ENCODE measurements at places on chromosomes 6 and 20. TPM values are rescaled to one million over a fixed set of nuclear protein-coding genes. Genes with fewer than 3 reads are reported as not detected.

The FILIP1 gene
- total RNA-seq: 107 TPM

The PPP1R16B gene
- 0.15 TPM for total RNA-seq

The TBX18 gene
- total RNA-seq: 5.2 TPM

The VWA7 gene
- total RNA-seq: 24.7 TPM

The RIN2 gene
- 33.8 TPM for total RNA-seq

The RAET1L gene
- total RNA-seq: not detected

The TMEM244 gene
- not detected for total RNA-seq

The BMP5 gene
- total RNA-seq: 112 TPM

The SNAP25 gene
- 1.9 TPM for total RNA-seq

The LAMP5 gene
- total RNA-seq: 0.32 TPM

The SYCP2L gene
- total RNA-seq: 6.9 TPM

DNA sequence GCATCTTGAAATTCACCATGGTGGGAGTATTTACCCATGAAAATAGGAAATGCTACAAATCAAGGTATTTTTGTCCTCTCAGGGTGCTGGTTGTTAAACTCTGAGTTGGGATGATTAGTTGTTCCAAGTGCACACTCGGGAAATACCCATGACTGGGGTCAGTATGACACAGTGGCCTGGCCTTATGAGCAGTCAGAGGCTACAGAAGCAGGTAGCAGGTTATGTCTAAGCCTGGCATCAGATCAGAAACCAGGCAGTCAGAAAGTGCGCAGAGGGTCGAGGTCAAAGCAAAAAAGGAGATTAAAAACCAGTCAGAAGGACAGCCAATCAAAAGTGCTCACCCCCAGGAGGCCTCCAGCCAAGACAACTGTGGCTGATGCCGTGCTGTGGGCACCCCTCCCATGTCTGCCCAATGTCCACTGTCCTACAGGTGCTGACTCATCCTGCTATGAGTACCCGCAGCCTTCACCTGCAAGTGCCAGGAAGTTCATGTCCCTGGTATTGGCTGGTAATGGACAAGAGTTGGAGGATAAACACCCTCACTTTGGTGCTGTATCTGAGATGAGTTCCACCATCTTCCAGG is 117.4 kb upstream of the SLC24A3 start:
- no peak overlapping the region for H3K27ac ChIP-seq
- H3K4me1 ChIP-seq: no peaks in the 10 kb centered on the region
- H3K27me3 ChIP-seq: no peaks in the 10 kb centered on the region
- no peak for DNase-seq
- no peaks in the 10 kb centered on the region for H3K36me3 ChIP-seq

- peaks cover 25% of the 10 kb centered on the region for H3K4me1 ChIP-seq
- no peak overlapping the region for H3K4me3 ChIP-seq
- H3K27me3 ChIP-seq: no peaks in the 10 kb centered on the region
- no peak overlapping the region for H3K27ac ChIP-seq
These were observed 44.0 kb downstream of the PANK2 start for GRCh38 chr20:3933218-3933617.

DNA sequence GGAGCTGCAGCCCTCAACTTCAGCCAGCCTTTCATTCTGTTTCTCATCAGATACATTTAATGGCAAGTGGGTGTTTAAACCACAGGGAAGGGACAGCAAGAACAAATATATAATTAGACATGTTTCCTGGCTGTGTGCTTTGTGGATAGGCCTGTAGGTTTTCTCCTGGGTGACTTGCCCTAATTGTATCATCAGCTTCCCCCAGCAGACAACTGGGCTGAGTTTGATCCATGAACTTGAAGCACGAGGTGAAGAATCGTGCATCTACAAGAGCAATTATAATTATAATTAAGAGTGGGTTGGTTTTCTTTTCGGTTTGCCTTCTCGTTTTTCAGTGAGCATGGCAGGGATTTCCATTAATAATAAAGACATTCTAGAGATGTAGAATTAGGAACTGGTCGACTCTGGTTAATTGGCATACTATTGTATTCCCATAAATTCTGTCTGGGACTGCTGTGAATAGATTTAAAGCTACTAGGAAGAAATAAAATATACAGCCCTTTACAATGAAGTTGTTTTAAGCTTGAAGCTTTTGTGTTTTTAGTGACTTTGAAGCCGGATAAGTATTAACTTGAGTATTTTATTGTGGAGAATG is 1052.2 kb downstream of the KIF16B start:
- no peak for DNase-seq
- no peak overlapping the region for H3K4me3 ChIP-seq
- H3K27me3 ChIP-seq: no peaks in the 10 kb centered on the region

DNA sequence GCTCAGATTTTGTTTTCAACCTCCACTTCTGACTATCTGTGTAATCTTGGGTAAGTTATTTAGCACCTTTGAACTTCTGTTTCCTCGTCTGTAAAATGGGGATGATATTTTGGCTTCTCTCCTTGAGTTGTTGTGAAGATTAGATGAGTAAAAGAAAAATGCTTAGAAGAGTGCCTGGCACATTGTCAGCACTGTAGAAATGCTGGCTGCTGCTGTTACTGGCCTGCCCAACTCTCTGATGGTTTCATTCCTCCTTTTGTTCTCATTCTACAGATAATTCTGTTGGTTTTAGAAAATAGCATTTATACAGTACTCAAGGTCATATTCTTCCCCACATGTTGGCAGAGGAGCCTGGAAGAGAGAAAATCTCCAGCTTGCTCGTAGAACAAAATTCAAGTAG is 547.2 kb upstream of the JAG1 start:
- DNase-seq: peak; percentile 58
- H3K27ac ChIP-seq: no peak overlapping the region
- H3K36me3 ChIP-seq: no peaks in the 10 kb centered on the region
- H3K27me3 ChIP-seq: no peaks in the 10 kb centered on the region

DNA sequence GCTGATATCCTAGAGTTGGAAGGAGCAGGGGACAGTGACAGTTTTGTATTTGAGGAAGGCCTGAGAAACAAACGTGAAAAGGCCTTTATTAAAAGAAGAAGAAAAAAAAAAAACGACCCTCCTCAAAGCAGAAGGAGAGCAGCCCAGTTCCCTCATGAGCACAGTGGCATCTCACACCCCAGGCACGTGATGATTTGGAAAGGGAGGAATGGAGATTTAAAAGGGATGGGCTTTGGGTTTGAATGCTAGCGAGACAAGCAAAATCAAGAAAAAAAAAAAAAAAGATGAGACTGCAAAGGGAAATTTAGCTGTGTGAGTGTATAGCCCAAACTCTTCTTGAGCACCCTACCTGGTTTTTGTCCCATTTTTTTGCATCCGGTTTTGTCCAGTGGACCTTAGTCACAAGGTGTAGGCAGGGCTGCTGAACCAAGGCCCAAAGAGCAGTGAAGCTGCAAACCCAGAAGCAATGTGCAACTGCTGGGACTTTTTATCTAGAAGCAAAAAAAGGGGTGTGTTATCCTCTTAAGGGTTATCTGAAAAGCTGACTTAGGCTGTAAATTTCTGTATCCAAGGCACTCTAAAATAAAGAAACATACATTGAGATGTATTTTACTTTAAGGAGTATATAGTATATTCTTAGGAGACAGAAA is 54.5 kb upstream of the RREB1 start:
- H3K4me1 ChIP-seq: peaks cover 17% of the 10 kb centered on the region
- no peak overlapping the region for H3K4me3 ChIP-seq
- no peak for DNase-seq

- H3K4me1 ChIP-seq: peaks cover 51% of the 10 kb centered on the region
- no peaks in the 10 kb centered on the region for H3K36me3 ChIP-seq
- peak; percentile 52 for DNase-seq
- no peak overlapping the region for H3K4me3 ChIP-seq
- H3K27me3 ChIP-seq: no peaks in the 10 kb centered on the region
These were observed 41.7 kb upstream of the NAA20 start for GRCh38 chr20:19975436-19975799.

- H3K36me3 ChIP-seq: no peaks in the 10 kb centered on the region
- DNase-seq: no peak
- H3K4me3 ChIP-seq: no peak overlapping the region
- H3K27ac ChIP-seq: no peak overlapping the region
- no peaks in the 10 kb centered on the region for H3K4me1 ChIP-seq
These were observed 250.9 kb upstream of the CITED2 start for GRCh38 chr6:139625081-139625939.

- DNase-seq: no peak
These were observed 18.2 kb upstream of the ZNF831 start for GRCh38 chr20:59145247-59145923.

GRCh38 chr6:158645064-158646022 is 800 bp upstream of the DYNLT1 start:
- peaks cover 68% of the 10 kb centered on the region for H3K4me1 ChIP-seq
- no peaks in the 10 kb centered on the region for H3K36me3 ChIP-seq
- no peaks in the 10 kb centered on the region for H3K27me3 ChIP-seq
- peak overlapping the region; percentile 93 for H3K27ac ChIP-seq
- DNase-seq: no peak

DNA sequence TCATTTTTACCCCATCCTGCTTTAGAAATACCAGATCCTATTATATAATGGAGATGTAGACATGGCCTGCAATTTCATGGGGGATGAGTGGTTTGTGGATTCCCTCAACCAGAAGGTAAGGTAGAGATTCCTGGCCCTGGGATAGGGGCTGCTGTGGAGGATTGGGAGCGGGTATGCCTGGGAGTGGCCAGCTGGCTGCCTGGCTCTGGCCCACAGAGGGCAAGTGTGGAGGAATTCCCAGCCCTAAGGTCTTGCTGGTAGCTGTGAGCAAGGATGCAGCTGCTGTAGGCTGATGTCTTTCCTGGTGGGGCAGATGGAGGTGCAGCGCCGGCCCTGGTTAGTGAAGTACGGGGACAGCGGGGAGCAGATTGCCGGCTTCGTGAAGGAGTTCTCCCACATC is 6.6 kb downstream of the CTSA start:
- H3K4me3 ChIP-seq: no peak overlapping the region
- H3K27ac ChIP-seq: no peak overlapping the region
- no peak for DNase-seq
- peaks cover 64% of the 10 kb centered on the region for H3K36me3 ChIP-seq
- H3K4me1 ChIP-seq: no peaks in the 10 kb centered on the region
- H3K27me3 ChIP-seq: no peaks in the 10 kb centered on the region

- H3K36me3 ChIP-seq: no peaks in the 10 kb centered on the region
- H3K4me3 ChIP-seq: no peak overlapping the region
- H3K4me1 ChIP-seq: peaks cover 4% of the 10 kb centered on the region
- no peak overlapping the region for H3K27ac ChIP-seq
- DNase-seq: no peak
These were observed 5.4 kb downstream of the FOXF2 start for GRCh38 chr6:1394514-1395463.

DNA sequence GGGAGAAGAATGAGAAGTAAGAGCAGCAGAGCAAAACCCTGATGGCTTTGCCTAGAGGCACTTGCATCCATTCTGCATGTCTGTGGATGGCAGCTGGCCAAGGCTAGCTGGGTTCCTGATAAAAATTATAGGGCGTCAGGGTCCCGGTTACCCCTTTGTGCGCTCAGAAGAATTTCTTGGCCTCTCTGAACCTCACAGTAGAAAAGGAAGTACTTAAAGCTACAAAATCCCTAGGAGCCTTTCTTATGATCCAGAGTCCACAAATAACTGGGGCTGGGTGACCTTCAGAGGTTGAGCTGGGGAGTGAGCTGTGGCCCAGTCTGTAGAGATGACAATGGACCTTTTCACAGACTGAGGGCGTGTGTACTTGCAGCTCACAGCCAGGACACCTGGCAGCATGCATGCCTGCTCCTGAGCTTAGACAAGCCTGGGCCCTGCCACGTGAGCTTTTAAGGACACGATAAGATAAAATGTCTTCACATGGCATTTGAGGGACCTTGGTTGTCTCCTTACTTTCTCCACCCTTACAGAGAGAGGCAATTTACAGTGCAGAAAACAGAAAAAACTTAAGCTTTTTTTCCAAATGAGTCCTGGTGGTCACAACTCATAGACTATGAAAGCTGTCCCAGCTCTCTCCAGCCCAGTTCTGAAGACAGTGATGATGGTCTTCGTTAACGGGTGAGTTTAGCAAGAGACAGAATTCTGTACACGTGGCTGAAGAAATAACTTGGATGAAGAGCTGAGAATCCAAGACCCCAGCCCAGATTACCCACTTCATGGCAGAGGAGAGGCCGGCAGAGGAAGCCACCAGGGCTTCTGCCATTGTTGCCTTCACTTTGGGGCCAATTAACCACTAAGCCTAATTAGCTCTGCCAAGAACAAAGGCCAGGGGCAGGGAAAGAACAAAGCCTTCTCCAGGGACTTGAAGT is 50.3 kb downstream of the FOXA2 start:
- no peaks in the 10 kb centered on the region for H3K36me3 ChIP-seq
- no peak overlapping the region for H3K27ac ChIP-seq
- no peaks in the 10 kb centered on the region for H3K27me3 ChIP-seq
- no peak for DNase-seq

Measured in cardiac muscle cell (in vitro differentiated cells and primary cell).